ENCODE measurements at places on chromosomes 4 and X. TPM values are rescaled to one million over a fixed set of nuclear protein-coding genes. Genes with fewer than 3 reads are reported as not detected.

DNA sequence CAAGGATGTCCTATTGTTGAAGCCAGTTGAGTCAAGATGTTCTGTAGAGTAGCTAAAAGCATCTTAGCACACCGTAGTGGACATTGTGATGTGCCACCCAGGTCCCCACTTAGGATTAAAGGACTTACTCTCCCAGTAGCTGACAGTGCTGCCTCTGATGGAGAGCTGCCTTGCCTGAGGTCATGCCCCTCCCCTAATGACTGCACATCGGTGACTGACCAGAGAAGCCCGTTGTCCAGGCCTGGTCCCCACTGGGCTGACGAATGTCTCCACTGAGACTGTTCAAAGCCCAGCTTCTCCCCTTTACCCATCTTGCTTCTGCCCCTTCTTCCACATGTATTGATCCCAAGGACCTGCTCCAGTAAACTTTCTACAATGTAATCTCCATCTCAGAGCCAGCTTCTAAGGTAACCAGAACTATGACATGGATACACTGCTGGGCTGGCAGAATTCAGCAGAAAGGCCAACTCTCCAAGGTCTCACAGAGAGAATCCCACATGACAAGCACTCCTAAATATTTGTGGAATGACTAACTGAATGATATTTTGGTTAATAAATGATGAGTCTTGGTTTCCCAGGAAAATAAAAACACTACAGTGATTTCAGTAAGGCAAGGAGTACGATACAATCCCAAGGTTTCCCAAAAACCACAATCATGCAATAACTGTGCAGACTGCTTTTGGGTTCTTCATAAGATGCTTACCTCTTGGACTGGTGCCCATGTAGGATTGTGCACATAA, 82.4 kb upstream of the TMEM150C start:
- peak; percentile 69 for DNase-seq

GRCh38 chrX:94288972-94289371, 615.0 kb downstream of the FAM133A start:
- DNase-seq, result no peak

Gene SLC9A7
- total RNA-seq, result 45.5 TPM

Gene ARHGAP24
- total RNA-seq, result 20.0 TPM

Data from HFFc6 (cell line).